ENCODE measurements at places on chromosomes 3 and 15. TPM values are rescaled to one million over a fixed set of nuclear protein-coding genes. Genes with fewer than 3 reads are reported as not detected.

DNA sequence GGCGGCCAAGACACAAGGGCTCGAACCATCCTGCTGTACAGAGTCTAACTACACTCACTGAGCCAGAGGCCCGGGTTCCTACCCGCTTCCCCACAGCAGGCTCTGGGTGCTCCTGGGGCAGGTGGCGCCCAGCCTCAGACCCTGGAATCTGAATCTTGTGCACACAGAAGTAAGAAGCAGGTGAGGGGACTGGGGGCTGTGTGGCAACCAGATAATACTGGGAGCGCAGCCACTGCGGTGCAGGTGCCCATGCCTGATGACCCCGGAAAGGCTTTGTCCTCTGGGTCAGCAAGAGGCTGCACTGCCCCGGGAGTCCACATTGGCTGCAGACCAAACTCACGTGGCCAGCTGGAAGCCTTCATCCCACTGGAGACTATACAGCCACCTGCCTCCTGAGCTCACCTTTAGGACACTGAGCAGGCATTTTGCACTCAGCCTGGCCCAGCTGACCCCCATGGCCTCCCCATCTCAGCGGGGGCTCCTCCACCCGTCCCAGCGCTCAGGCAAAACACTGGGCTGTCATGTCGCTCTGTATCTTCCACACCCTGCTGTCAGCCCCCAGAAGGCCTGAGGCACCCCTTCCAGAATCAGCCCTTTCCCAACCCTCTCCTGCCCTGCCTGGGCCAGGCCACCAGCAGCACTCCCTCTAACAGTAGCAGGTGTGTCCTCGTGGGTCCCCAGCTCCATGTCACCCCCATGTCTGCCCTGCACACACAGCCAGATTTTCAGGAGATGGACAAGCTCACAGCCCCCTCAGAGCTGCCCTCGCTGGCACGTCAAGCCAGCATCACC is 101.0 kb upstream of the IQSEC1 start:
- no peaks in the 10 kb centered on the region for H3K4me1 ChIP-seq
- no peaks in the 10 kb centered on the region for H3K36me3 ChIP-seq
- H3K4me3 ChIP-seq, result no peak overlapping the region
- no peak overlapping the region for H3K27ac ChIP-seq

GRCh38 chr3:181921220-181921619 is 209.5 kb downstream of the SOX2 start:
- H3K27ac ChIP-seq, result no peak overlapping the region
- DNase-seq, result no peak
- no peak overlapping the region for H3K4me3 ChIP-seq
- H3K36me3 ChIP-seq, result no peaks in the 10 kb centered on the region
- no peaks in the 10 kb centered on the region for H3K27me3 ChIP-seq
- no peaks in the 10 kb centered on the region for H3K4me1 ChIP-seq

- DNase-seq, result no peak
- no peak overlapping the region for H3K4me3 ChIP-seq
- H3K36me3 ChIP-seq, result no peaks in the 10 kb centered on the region
- no peak overlapping the region for H3K27ac ChIP-seq
- no peaks in the 10 kb centered on the region for H3K27me3 ChIP-seq
These were observed 289.6 kb downstream of the EFHB start for GRCh38 chr3:19644405-19644804.

GRCh38 chr3:11055496-11055895 is 62.9 kb downstream of the SLC6A1 start:
- H3K36me3 ChIP-seq, result no peaks in the 10 kb centered on the region
- no peaks in the 10 kb centered on the region for H3K27me3 ChIP-seq
- DNase-seq, result no peak
- no peak overlapping the region for H3K4me3 ChIP-seq

GRCh38 chr3:149660462-149660861 is 2.6 kb upstream of the WWTR1 start:
- H3K27ac ChIP-seq, result no peak overlapping the region
- H3K4me1 ChIP-seq, result no peaks in the 10 kb centered on the region
- no peak for DNase-seq
- no peaks in the 10 kb centered on the region for H3K36me3 ChIP-seq

- no peak overlapping the region for H3K4me3 ChIP-seq
- H3K4me1 ChIP-seq, result no peaks in the 10 kb centered on the region
- no peak overlapping the region for H3K27ac ChIP-seq
- no peaks in the 10 kb centered on the region for H3K36me3 ChIP-seq
- no peaks in the 10 kb centered on the region for H3K27me3 ChIP-seq
These were observed 36.8 kb upstream of the KLHL25 start for GRCh38 chr15:85831415-85832113.

- DNase-seq, result no peak
- no peaks in the 10 kb centered on the region for H3K27me3 ChIP-seq
These were observed 254.1 kb upstream of the ARPP21 start for GRCh38 chr3:35385271-35385670.

DNA sequence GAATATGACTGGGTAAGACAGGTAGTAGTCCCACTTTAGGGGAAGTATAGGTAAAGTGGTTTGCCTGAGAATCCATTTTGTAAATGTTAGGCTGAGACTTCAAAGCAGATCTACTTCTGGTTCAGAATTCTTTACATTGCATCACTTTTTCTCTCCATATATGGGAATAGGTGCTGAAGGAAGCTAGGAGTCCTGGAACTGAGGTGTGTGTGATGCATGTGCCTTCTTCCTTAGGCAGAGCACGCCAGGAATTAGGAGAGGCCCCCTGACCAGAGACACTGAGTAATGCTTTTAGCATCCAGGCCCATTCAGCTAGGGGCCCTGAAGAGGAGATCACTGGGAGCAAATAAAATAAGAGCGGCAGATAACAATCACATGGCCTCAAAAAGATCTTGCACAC is 69.2 kb upstream of the DCP1A start:
- no peak overlapping the region for H3K27ac ChIP-seq
- DNase-seq, result no peak
- H3K4me3 ChIP-seq, result no peak overlapping the region
- H3K27me3 ChIP-seq, result no peaks in the 10 kb centered on the region
- no peaks in the 10 kb centered on the region for H3K36me3 ChIP-seq
- H3K4me1 ChIP-seq, result no peaks in the 10 kb centered on the region

- no peaks in the 10 kb centered on the region for H3K4me1 ChIP-seq
- H3K4me3 ChIP-seq, result no peak overlapping the region
- H3K27me3 ChIP-seq, result no peaks in the 10 kb centered on the region
- no peaks in the 10 kb centered on the region for H3K36me3 ChIP-seq
- no peak for DNase-seq
These were observed 344.4 kb downstream of the CADM2 start for GRCh38 chr3:85303156-85303555.

GRCh38 chr3:136586580-136586979 is 165.6 kb downstream of the STAG1 start:
- no peak for DNase-seq
- no peak overlapping the region for H3K4me3 ChIP-seq
- H3K36me3 ChIP-seq, result no peaks in the 10 kb centered on the region

DNA sequence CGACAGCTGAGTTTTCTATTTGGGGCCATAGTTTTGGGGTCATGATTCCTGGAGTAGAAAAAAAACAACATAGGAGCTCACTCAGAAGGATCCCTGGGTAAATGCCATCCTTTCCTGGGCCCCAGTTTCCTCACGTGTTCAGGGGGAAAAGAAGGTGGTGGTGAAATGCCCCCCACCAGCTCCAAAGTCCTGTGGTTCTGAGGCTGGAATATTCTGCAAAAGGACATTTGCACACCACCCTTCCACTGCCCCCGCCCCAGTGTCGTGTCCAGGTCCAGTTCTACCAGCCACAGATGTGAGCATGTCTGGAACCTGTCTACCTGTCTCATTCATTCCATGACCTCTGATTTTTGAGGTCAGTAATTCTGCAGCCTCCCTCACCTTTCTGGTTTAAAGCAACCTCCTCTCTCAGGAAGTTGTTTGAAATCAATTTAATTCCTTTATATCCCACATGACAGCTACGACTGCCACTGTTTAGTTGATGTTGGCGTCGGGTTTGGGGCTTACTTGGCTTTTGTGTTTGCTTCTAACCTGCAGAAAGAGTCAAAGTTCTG is 82.1 kb downstream of the SMAD3 start:
- no peak for DNase-seq
- H3K4me1 ChIP-seq, result peaks cover 66% of the 10 kb centered on the region
- no peak overlapping the region for H3K27ac ChIP-seq
- H3K27me3 ChIP-seq, result no peaks in the 10 kb centered on the region

DNA sequence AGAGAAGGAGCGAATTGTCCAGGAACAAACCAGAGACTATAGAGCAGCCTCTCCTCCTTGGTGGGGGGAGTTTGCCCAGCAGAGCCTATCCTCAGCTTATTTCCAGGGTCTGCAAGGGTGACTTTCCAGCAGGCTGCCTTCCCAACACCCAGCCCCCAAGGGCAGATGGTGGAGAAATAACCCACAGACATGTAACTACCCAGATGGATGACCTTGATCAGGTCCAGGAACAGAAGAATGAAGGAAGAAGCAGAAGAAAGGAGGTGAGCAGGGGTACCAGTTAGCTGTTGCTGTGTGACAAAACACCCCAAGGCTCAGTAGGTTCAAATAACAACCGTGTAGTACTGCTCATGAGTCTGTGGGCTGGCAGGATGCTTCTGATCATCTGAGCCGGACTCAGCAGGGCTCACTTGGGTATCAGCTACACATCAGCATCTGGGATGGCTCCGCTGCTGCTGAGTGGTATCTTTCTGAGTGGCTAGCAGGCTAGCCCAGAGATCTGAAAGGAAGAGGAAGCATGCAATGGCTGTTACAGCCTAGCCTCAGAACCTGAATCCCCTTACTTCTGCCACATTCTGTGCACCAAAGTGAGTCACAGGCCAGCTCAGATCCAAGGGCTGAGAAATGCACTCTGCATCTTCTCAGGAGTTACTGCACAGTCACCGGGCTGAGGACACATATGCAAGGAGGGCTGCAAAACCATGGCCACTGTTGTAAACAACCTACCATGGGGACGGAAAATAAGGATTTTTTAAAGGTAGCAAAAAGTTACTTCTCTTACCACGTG is 22.2 kb upstream of the TXNRD3 start:
- H3K27ac ChIP-seq, result no peak overlapping the region
- no peak overlapping the region for H3K4me3 ChIP-seq
- H3K4me1 ChIP-seq, result peaks cover 4% of the 10 kb centered on the region
- H3K27me3 ChIP-seq, result peaks cover 7% of the 10 kb centered on the region
- DNase-seq, result no peak

DNA sequence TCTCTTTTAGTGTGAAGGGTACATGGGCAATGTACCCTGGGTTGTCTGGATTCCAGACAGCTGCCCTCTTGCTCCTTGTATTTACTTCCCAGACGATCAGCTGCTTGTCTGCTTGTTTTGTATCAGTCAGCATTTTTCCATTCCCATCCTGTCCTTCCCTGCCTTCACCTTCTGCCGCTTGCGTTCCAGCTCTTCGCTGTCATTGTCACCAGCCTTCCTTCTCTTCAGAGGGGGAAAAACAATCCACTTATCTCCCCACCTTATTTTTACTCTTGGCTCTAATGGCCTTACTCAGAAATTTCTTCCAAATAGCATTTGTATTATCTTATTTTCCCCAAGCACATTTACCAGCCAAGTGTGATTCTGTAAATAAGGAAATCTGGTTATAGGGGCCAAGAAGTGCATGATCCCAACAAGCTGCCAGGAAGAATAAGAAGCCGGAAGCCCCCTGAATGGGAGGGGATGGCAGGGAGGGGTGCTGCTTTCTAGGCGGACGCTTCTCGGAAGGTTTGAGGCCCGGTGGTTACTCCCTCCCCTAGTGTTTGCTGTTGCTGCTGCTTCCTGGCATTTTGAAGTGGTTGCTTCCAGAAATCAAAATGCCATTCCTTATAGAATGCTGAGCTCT is 497.6 kb downstream of the NTRK3 start:
- H3K4me3 ChIP-seq, result no peak overlapping the region
- DNase-seq, result no peak
- H3K27me3 ChIP-seq, result no peaks in the 10 kb centered on the region
- H3K36me3 ChIP-seq, result no peaks in the 10 kb centered on the region
- peaks cover 10% of the 10 kb centered on the region for H3K4me1 ChIP-seq

GRCh38 chr15:92077353-92078085 is 224.0 kb downstream of the SLCO3A1 start:
- no peak overlapping the region for H3K27ac ChIP-seq
- no peaks in the 10 kb centered on the region for H3K27me3 ChIP-seq
- no peak overlapping the region for H3K4me3 ChIP-seq
- peaks cover 13% of the 10 kb centered on the region for H3K4me1 ChIP-seq

DNA sequence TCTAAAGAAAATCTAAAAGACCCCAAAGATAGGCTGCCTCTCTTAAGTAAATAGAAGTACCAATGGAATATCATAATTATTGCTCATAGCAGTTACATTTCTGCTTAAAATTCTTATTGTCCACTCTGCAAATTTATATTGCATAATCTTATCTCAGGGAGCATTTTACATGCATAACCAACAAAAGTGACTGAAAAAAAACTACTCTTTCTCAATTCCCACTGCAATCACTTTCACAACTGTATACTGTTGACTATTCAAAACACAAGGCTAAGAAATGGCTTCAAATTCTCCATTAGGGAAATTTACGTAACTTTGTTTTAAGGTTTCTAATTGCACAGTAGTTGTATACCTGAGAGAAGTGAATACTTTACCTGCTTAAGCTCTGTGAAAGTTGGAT is 56.3 kb downstream of the HMG20A start:
- H3K27me3 ChIP-seq, result no peaks in the 10 kb centered on the region
- H3K4me3 ChIP-seq, result no peak overlapping the region
- no peak overlapping the region for H3K27ac ChIP-seq
- H3K4me1 ChIP-seq, result no peaks in the 10 kb centered on the region
- H3K36me3 ChIP-seq, result peaks cover 35% of the 10 kb centered on the region

- H3K4me1 ChIP-seq, result no peaks in the 10 kb centered on the region
- H3K36me3 ChIP-seq, result no peaks in the 10 kb centered on the region
- no peaks in the 10 kb centered on the region for H3K27me3 ChIP-seq
- no peak overlapping the region for H3K4me3 ChIP-seq
- H3K27ac ChIP-seq, result no peak overlapping the region
These were observed 27.7 kb upstream of the DCP1A start for GRCh38 chr3:53375019-53375418.

DNA sequence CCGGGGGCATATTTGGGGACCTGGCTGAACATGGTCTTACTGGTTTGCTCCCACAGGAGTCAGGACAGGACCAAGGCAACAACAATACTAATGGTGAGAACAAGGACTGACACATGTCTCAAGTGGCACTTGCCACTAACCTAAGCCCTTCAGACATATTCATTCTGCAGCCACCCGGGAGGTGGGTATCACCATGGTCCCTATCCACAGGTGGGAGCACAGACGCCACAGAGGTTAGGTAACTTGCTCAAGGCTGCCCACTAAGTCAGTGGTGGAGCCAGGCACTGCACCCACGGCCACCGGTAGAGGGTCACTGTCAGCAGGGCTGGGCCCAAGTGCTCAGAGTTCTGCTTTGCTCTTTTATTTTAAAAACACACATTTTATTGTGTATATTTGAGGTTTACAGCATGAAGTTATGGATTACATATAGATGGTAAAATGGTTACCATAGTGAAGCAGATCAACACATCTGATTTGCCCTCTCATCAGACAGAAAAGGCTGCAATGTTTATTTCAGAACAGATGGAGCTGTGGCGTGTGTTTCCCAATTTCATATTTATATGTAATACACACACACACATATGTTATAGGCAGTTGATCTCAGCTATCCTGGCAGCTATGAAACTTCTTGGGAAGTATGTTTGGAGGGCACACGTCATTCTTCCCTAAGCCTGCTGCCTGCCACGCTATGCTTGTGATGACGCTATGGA is 30.0 kb upstream of the SLC41A3 start:
- DNase-seq, result no peak
- H3K27me3 ChIP-seq, result no peaks in the 10 kb centered on the region
- H3K36me3 ChIP-seq, result no peaks in the 10 kb centered on the region
- no peaks in the 10 kb centered on the region for H3K4me1 ChIP-seq
- no peak overlapping the region for H3K27ac ChIP-seq

The CHRNA7 gene
- not detected for total RNA-seq

The MAN2A2 gene
- total RNA-seq, result 90.7 TPM

The PLA2G4D gene
- total RNA-seq, result not detected

The PLA2G4B gene
- total RNA-seq, result 5.9 TPM

The RYK gene
- total RNA-seq, result 23.0 TPM

The TM4SF4 gene
- total RNA-seq, result not detected

The KLF15 gene
- 0.18 TPM for total RNA-seq

The CACNA2D3 gene
- total RNA-seq, result not detected

Data from CD8-positive, alpha-beta memory T cell (primary cell).